ENCODE measurements at places on chromosomes 5 and 9.

DNA sequence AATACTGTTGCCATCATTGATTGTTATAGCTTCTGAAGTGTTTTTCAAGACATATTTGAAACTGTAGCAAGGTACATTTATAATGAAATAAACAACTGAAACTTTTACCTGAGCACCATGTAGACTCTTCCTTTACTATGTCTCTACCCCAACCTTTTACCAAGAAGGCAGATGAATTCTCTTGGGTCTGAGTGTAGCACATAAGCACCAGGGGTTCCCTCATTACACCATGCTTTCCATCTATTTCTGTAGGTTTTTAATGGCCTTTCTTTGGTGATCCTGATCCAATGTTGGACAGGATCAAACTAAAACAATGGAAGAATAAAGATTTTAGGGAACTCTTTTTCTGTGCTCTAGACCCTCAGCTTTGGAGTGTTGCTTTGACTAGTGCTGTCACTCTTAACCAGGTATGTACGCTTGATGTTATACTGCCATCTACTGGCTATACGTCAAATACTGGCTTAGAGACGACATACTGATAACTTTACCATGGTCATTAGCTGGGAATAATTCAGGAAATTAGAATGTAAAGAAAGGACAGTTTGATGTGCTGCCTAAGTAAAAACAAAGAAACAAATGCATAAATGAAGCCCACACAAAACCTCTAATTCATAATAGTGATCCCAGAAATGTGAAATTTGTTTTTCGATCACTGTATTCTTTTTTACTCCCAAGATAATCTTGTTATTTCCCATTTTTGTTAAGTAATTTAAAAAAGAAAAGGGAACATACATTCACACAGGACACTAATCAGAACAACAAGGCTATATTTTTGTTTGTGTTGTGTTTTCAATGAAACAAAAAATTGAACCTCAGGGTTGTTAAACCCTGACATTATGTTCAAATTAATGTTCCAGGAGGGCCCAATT is 30.7 kb downstream of the IFNW1 start:
- DNase-seq = no peak

DNA sequence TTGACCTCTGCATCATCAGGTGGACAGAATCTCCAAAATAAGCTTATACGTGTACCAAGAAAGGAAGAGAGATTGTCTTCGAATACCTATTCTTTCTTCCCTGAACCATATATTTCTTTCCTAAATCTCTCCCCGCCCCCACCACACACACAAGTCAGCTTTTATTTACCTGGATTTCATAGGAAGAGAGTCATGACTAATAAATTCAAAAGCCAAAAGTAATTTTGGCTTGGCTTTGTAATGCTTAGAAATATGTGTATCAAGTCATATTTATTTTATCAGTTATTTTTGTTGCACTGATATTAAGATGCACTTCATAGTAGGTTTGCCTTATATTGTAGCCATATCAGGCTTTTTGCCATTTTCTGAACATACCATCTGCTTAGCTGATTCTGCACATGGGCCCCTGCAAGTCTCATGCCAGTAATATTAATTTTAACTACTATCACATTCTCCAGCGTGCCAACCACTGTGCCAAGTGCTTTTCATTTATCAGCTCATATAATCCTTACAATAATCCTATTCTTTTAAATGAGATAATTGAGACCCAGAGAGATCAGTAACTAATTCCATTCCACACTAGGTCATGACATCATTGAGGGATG is 1405.3 kb upstream of the NUDT12 start:
- DNase-seq = no peak

DNA sequence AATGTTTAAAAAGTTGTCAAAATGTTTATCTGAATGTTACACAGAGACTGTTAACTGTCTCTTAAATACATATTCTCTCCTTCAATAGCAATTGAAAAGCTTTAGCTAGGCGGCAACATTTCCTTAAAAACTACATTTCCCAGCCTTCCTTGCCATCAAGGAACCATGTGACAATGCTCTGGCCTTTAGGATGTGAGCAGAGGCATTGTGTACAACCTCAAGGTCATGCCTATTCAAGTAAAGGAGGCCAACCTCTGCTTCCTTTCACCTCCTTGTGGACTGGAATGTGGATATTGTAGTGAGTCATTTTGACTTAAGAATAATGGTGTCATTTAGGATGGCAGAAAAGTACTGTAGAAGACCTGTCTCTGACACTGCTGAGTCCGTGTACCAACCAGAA is 23.7 kb upstream of the MROH2B start:
- DNase-seq = no peak

GRCh38 chr5:79301046-79301712 is 65.2 kb downstream of the JMY start:
- DNase-seq = no peak

- DNase-seq = no peak
These were observed 10.5 kb downstream of the IL12B start for GRCh38 chr5:159319832-159320231.

DNA sequence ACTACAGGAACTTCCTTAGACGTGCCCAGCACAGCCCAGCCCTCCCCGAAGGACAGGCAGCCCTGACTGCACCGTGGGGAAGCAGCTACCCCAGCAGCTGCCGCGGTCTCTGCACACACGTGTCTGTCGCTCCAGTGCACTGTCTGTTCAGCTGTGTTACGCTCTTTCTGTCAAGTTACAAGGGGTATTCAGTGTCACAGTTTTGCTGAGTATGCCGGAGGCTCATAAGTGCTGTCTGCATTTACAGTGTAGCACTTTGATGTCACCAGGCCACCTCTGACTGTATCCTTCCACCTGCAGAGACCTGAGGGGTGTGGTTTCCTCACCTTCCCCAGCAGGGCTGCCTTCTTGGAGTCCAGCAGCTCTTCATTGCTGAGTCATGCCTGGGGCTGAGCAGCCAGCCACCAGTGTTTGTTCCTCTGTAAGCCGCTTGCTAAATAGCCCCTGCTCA is 126.8 kb downstream of the EHMT1 start:
- no peak for DNase-seq

- DNase-seq = no peak
These were observed 39.9 kb downstream of the RHOBTB3 start for GRCh38 chr5:95770830-95771708.

- no peak for DNase-seq
These were observed 93.0 kb downstream of the PHF2 start for GRCh38 chr9:93669116-93669957.
